Activated T-cell treated with anti-CD3 and anti-CD28 coated beads, Interleukin-2, amount 50 U/mL, for 1 hour (primary cell): ENCODE measurements at places on chromosomes 7 and 10.

GRCh38 chr10:84204122-84204521 lies 9.8 kb downstream of the CDHR1 start:
- no peak for DNase-seq

DNA sequence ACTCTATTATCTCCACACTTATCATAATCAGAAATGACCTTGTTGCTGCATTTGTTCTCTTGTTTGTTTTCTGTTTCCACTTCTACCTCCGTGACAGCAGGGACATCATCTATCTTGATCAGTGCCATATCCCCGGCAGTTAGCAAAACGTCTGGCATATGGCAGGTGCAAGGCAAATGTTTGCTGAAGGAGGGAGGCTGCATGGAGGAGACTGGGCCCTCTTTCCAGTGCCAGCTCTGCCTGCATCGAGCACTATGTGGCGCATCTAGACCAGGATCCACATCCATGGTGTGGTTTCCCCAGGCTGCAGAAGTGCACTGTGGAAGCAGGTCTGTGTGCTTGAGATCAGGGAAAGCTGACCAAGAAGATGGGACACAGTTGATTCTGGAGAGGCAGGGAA lies 181.2 kb downstream of the KCNMA1 start:
- no peak for DNase-seq

DNA sequence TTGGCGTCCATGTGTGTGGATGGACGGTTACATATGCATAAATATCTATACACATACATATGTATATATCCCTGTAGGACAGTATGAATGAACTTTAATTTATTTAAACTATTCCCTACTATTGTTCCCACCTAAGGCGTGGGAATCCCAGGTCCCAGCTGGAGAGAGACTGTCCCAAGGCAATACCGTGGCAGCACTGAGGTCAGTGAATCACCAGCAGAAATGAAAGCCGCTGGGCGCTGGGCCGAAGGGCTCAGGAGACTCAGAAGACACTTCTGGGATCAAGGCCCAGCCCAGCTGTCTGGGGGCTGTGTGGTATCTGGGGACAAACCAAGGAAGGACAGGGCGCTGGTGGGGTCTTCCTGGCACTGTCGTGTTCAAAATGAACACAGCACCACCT lies 49.6 kb upstream of the MYL10 start:
- DNase-seq: no peak

- DNase-seq: peak; percentile 27
Observed at GRCh38 chr7:25860275-25861163, 291.5 kb upstream of the NFE2L3 start.

DNA sequence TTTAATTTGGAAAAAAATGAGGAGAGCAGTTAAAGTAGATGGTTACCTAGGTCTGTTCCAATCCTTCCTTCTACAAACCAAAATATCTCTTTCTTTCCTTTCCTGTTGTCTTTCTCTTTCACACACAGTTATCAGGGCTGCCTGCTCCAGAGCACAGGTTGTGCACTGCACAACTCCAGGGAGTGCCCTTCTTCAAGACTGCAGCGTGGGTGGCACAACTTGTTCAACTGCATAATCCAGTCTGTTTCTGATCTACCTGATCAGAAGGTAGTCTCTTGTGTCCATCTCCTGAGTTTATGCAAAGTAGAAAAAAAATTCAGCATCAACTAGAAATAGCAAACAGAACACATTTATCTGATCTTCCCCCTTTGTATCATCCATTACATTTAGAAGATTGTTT lies 78.1 kb upstream of the COL13A1 start:
- DNase-seq: no peak
